ENCODE measurements at places on chromosomes 12 and 14. TPM values are rescaled to one million over a fixed set of nuclear protein-coding genes. Genes with fewer than 3 reads are reported as not detected.

DNA sequence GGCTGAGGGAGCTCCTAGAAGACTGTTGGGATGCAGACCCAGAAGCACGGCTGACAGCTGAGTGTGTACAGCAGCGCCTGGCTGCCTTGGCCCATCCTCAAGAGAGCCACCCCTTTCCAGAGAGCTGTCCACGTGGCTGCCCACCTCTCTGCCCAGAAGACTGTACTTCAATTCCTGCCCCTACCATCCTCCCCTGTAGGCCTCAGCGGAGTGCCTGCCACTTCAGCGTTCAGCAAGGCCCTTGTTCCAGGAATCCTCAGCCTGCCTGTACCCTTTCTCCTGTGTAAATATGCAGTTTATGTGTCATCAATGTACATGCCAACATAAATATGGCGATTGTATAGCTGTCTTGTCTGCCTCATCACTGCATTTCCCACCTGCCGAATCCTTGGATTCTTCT is 7.5 kb downstream of the AMHR2 start:
- DNase-seq: no peak
- no peaks in the 10 kb centered on the region for H3K36me3 ChIP-seq
- H3K27me3 ChIP-seq: no peaks in the 10 kb centered on the region
- H3K4me3 ChIP-seq: no peak overlapping the region

Gene POU6F1
- 6.5 TPM for total RNA-seq

Gene TTC7B
- total RNA-seq: 7.6 TPM

DNA sequence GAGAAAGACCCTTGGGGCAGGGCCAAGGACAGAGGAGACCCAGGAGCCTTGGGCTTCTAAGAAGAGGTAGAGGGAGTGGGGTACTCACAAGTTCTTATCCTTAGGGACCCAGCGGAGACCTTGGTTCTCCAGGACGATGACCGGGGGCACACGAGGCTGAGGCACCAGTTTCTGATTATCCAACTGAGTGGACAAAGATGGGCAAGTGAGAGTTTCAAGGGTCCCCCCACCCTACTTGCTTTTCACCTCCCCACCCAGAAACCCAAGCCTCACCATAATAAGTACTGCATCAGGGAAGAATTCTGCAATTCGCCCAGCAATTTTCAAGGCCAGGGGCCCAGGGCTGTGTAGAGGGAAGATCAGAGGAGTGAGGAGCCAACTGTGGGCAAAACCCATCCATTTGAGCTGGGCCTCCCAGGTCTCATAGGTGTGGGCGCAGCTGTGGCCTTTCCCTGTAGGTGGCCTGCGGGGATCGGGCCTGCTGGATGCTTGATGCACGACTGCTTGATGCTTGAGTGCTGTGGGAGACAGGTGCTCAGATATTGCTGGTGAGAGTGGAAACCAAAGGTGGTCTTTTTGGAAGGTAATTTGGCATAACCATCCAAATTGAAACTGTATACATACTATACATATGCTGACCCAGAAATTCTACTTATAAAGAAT is 2.0 kb downstream of the EMC9 start:
- peaks cover 59% of the 10 kb centered on the region for H3K4me1 ChIP-seq
- H3K27ac ChIP-seq: peak overlapping the region; percentile 77
- peaks cover 57% of the 10 kb centered on the region for H3K36me3 ChIP-seq

DNA sequence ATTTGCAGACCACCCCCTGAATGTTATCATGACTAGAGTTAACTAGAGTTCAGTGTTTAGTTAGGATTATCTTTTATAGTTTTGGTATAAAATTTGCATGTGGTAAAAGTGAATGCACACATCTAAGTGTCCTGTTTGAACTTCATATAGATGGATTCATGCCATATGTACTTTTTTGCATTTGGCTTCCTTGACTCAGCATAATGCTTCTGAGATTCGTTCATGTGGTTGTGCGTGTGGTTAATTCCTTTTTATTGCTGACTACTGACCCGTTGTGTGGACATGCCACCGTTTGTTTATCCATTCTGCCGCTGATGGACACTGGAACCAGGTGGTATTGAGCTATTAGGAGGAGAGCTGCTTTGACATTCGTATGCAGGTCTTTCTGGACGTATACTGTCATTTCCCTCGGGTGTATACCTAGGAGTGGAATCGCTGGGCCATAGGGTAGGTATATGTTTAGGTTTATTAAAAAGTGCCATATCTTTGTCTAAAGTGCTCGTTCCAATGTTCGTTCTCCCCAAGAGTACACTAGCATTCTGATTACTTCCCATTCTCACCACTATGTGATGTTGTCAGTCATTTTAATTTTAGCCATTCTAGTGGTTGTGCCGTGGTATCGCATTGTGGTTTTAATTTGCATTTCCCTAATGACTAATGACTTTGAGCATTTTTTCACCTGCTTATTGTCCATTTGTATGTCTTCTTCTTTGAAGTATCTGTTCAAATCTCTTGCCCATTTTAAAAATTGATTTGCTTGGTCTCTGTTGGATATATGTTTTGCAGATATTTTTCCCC is 37.7 kb downstream of the RIN3 start:
- peaks cover 73% of the 10 kb centered on the region for H3K4me1 ChIP-seq
- H3K4me3 ChIP-seq: peak overlapping the region; percentile 11
- DNase-seq: peak; percentile 37
- H3K27ac ChIP-seq: peak overlapping the region; percentile 74

- peaks cover 51% of the 10 kb centered on the region for H3K27me3 ChIP-seq
- peak overlapping the region; percentile 72 for H3K27ac ChIP-seq
- DNase-seq: peak; percentile 18
- H3K4me3 ChIP-seq: peak overlapping the region; percentile 92
- H3K4me1 ChIP-seq: peaks cover 11% of the 10 kb centered on the region
- H3K36me3 ChIP-seq: no peaks in the 10 kb centered on the region
These were observed 520 bp downstream of the CSRP2 start for GRCh38 chr12:76878099-76878898.

GRCh38 chr12:131533139-131533538 is 177.8 kb upstream of the SFSWAP start:
- no peaks in the 10 kb centered on the region for H3K27me3 ChIP-seq
- no peak overlapping the region for H3K27ac ChIP-seq
- DNase-seq: no peak
- peaks cover 6% of the 10 kb centered on the region for H3K4me1 ChIP-seq
- no peak overlapping the region for H3K4me3 ChIP-seq
- no peaks in the 10 kb centered on the region for H3K36me3 ChIP-seq

DNA sequence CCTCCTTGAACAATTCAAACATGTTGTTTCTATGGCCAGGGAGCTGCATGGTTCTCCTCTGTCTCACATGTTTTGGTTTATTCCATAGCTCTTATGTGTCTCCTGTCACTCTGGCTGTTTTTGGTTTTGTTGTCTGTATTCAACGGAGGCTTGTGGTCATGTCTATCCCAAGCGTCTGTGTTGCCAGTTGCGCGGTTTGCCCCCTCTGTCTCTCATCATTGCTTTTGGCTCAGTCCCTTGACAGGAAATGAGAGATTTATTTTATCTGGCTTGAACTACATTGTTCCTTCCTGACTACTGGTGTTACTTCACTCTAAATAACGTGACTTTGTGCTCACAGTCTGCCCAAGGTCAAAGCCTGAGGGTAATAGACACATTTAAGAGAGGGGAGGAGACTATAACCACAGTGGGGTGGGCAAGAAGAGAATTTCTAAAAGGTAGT is 96.4 kb upstream of the SOX5 start:
- no peak overlapping the region for H3K4me3 ChIP-seq
- no peak overlapping the region for H3K27ac ChIP-seq
- no peak for DNase-seq
- no peaks in the 10 kb centered on the region for H3K36me3 ChIP-seq
- H3K27me3 ChIP-seq: no peaks in the 10 kb centered on the region
- H3K4me1 ChIP-seq: no peaks in the 10 kb centered on the region

- no peak overlapping the region for H3K27ac ChIP-seq
- no peaks in the 10 kb centered on the region for H3K27me3 ChIP-seq
- H3K4me1 ChIP-seq: peaks cover 28% of the 10 kb centered on the region
These were observed 38.9 kb downstream of the PRORP start for GRCh38 chr14:35161231-35161630.

GRCh38 chr12:94338006-94338794 is 121.5 kb downstream of the CEP83 start:
- no peak overlapping the region for H3K27ac ChIP-seq
- no peak for DNase-seq
- no peaks in the 10 kb centered on the region for H3K27me3 ChIP-seq
- no peaks in the 10 kb centered on the region for H3K4me1 ChIP-seq
- H3K36me3 ChIP-seq: peaks cover 23% of the 10 kb centered on the region

DNA sequence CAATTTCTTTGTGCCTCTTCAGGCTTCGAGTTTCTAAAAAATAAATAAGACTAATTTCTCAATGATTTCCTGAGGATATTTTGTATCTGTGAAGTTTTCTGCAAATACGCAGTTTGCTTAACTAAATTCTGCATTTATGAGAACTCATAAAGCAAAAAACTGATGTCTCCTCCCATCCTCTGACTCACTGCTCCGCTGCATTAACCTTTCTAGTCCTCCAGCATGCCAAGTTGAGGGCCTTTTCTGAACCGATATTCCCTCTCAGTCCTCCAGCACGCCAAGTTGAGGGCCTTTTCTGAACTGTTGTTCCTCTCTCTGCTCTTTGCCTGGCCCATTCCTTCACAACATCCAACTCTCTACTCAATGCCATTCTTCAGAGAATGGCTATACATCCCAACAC is 3.2 kb downstream of the IPO8 start:
- H3K27ac ChIP-seq: no peak overlapping the region
- DNase-seq: no peak
- no peak overlapping the region for H3K4me3 ChIP-seq
- no peaks in the 10 kb centered on the region for H3K27me3 ChIP-seq
- peaks cover 34% of the 10 kb centered on the region for H3K4me1 ChIP-seq

DNA sequence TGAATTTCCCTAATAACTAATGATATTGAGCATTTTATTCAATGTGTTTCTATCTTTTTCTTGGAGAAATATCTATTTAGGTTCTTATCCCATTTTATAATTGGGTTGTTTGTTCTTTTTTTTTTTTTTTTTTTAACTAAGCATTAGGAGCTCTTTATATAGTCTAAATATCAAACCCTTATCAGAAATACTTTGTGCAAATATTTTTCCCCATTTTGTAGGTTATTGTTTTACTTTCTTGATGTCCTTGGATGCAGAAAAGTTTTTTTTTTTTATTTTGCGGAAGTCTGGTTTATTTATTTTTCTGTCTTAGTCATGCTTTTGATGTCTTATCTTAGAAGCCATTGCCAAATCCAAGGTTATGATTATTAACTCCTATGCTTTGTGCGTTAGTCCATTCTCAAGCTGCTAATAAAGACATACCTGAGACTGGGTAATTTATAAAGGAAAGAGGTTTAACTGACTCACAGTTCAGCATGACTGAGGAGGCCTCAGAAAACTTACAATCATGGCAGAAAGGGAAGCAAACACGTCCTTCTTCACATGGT is 434.3 kb upstream of the TBX3 start:
- no peaks in the 10 kb centered on the region for H3K36me3 ChIP-seq
- DNase-seq: no peak
- H3K4me3 ChIP-seq: no peak overlapping the region
- no peaks in the 10 kb centered on the region for H3K4me1 ChIP-seq

Gene POMT2
- total RNA-seq: 14.2 TPM

Gene KRT85
- not detected for total RNA-seq

DNA sequence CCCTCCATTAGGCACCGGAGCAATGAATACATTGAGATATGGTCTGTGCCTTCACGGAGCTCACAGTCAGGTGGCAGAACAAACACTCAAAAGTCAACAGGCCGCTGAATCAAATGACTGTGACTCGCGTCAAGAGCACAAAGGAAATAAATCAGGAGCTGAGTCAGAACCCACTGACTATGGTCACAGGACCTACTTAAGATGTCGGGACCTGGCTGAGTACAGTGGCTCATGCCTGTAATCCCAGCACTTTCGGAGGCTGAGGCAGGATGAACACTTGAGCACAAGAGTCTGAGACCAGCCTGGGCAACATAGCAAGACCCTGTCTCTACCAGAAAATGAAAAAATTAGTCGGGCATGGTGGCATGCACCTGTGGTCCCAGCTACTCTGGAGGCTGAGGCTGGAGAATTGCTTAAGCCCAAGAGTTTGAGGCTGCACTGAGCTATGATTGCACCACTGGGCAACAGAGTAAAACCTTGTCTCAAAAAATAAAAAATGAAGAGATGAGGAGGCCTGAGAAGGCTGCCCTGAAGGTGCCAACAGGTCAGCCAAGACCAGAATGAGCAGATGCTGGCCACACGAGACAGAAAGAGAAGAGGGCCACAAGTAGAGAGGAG is 19.9 kb downstream of the TMEM233 start:
- no peaks in the 10 kb centered on the region for H3K4me1 ChIP-seq
- no peaks in the 10 kb centered on the region for H3K36me3 ChIP-seq
- DNase-seq: no peak
- H3K4me3 ChIP-seq: no peak overlapping the region

DNA sequence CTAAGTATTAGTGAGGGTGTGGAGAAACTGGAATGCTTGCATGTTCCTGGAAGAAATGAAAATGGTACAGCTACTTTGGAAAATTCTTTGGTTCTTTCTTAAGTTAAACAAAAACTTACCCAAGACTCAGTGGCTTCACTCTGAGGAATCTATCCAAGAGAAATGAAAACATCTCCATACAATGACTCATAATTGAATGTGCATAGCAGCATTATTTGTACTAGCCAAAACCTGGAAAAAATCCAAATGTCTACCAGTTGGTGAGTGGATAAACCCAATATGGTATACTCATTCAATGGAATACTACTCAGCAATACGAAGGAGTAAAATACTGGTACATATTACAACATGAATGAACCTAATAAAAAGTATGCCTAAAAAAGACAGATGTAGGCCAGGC is 18.0 kb upstream of the CRACR2A start:
- peaks cover 4% of the 10 kb centered on the region for H3K4me1 ChIP-seq
- DNase-seq: no peak
- peaks cover 2% of the 10 kb centered on the region for H3K36me3 ChIP-seq
- H3K4me3 ChIP-seq: no peak overlapping the region
- H3K27me3 ChIP-seq: no peaks in the 10 kb centered on the region

DNA sequence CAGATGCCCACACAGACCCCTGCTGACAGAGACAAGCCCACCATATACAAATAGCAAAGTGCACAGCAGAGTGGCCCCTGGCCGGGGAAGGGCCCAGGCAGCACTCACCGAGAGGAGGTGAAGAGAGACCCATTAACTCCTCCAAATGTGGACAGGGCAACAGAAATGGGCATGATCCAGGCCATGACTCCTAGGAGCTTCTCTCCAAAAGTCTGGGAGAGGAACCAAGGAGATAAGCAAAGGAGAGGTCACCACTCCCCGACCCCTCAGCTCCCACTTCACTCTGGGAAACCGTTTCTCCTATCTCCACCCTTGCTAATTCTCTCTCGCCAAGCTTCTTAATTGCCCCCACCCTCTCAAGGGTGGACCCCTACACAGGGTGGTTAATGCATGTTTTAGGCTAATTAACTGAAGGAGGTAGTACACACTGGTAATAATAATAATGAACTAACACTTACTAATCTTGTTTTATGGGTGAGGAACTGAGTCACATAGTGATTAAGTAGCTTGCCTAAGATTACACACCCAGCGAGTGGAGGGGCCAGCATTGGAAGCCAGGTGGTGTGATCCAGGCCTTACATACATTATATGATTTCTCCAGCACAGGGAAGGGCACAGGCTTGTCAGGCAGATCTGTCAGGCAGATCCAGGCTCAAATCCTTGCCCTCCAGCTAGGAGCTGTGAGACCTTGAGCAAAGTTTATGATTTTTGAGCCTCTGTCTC is 18.9 kb upstream of the CEBPE start:
- H3K4me3 ChIP-seq: no peak overlapping the region
- no peak overlapping the region for H3K27ac ChIP-seq

Gene C14orf180
- not detected for total RNA-seq
